ENCODE measurements at places on chromosomes 6 and 20.

- no peak for DNase-seq
Observed at GRCh38 chr6:75446241-75446880, 47.2 kb downstream of the FILIP1 start.

DNA sequence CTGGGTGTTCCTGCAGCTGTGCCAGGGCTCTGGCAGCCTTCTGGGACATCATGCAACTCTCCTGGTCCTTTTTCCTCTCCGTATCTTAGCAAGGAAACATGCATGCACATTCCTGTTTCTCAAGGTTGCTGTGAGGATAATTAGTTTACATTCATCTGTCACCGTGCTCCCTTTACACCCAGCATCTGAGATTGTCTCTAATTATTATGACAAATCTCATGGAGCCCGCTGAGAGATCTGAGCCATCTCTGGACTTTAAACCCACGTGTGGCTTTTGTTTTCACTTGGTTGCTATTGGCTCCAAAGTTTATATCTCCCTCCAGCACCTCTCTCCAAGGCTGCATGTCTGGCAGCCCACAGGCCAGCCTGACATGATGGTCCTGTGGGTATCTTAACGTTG lies 167.6 kb downstream of the UNC5CL start:
- no peak for DNase-seq

DNA sequence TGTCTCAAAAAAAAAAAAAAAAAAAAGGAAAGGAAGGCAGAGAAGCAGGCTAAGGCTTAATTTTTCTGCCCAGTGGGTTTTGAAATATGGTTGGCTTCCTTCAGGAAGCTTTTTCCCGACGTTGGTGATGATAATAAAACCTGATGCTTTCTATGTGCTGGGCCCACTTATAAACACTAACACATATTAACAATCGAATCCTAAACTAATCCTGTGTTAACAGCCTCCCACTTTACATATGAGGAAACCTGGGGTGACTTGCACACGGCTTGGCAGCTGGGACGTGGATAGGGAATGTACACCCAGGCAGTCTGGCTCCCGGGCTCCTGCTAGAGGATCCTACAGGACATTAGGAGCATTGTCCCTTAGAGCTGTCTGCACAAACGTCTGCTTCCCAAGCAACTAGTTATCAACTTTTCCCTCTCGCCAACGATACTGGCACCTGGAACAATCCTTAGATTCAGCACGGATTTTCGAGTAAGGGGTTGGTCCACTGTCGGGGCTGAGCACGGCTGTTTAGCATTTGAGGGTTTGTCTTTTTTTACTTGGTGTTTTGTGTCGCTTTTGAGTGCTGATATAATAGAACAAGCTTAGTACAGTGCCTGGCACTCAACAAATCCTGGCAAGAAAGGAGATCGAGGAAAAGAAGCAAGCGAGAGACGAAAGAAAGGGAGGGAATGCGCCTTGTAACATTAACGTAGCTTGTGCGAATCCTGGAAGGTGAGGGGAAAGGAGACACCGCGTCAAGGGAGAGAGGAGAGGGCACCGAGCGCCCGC lies 622 bp upstream of the KIZ start:
- no peak for DNase-seq

DNA sequence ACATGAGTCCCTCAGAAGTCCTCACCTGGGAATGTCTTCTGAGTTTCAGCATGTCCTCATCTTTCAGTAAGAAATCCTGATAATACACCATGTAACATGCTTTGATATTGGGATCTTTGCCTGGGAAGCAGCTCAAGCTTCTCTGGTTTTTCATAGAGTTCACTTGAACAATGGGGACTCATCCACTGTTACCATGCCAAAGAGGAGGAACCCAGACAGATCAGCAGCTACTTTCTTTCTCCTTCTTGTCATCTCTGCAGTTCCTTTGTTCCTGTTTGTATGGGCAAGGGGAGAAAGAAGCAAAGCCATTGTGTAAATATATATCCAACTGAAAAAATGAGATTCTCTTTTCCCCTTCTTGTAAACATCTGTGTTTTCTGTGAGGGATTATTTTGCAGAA lies 450.6 kb upstream of the HS3ST5 start:
- no peak for DNase-seq

DNA sequence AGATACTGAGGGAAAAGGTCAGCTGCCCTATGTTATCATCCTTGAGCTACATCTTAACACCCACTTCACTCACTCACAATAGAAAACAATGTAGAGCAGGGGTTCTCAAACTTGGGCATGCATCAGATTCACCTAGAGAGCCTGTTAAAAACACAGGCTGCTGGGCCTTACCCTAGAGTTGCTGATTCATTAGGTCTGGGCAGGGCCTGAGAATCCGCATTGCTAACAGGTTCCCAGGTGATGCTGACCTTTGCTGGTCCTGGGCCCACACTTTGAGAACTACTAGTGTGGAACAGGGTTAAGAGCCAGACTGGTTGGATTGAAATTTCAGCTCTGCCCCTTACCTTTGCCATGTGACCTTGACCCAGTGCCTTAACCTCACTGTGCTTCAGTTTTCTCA lies 25.1 kb downstream of the RSPO4 start:
- no peak for DNase-seq

- DNase-seq = no peak
Observed at GRCh38 chr6:109782491-109782999, 91.4 kb downstream of the FIG4 start.

- no peak for DNase-seq
Observed at GRCh38 chr20:16537918-16538317, 35.3 kb downstream of the KIF16B start.

DNA sequence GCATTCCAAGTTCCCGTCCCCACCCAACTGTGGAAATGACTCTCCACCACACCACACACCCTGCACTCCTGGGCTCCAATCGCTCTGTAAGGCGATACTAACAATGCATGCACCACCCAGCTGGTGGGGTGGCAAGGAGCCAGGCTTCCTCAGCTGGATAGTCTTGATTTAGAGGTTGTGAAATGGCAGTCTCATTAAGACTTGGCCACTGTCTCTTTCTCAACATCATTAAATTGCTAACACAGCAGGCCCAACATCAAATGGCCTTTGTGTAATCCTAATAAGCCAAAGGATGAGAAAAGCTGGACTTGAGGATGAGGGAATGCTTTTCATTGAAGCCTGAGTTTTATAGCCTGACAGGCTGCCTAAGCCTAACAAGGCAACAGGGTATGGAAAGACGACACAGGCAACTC lies 223.7 kb downstream of the GMDS start:
- no peak for DNase-seq
